Neuronal stem cell (in vitro differentiated cells): ENCODE measurements at places on chromosomes 13 and 19.
A peak's percentile ranks its signal among the peaks of the same experiment; 100 is the strongest.

DNA sequence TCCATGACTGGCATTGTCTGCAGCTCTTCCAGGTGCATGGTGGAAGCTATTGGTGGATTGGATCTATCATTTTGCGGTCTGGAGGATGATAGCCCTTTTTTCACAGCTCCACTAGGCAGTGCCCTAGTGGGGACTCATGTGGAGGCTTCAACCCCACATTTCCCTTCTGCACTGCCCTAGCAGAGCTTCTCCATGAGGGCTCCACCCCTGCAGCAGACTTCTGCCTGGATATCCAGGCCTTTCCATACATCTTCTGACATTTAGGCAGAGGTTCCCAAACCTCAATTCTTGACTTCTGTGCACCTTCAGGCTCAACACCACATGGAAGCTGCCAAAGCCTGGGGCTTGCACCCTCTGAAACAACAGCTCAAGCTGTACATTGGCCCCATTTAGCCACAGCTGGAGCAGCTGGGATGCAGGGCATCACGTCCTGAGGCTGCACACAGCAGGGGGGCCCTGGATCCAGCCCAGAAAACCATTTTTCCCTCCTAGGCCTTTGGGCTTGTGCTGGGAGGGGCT, 800.2 kb upstream of the MIR17HG start:
- DNase-seq: no peak

GRCh38 chr13:47004540-47004939, 107.7 kb upstream of the HTR2A start:
- no peak for DNase-seq

- DNase-seq: no peak
Observed at GRCh38 chr13:20609145-20609544, 42.2 kb downstream of the IFT88 start.

GRCh38 chr13:109684824-109685202, 101.6 kb downstream of the IRS2 start:
- DNase-seq: no peak

- peak; percentile 36 for DNase-seq
Observed at GRCh38 chr13:110562036-110562597, 595 bp upstream of the RAB20 start.

DNA sequence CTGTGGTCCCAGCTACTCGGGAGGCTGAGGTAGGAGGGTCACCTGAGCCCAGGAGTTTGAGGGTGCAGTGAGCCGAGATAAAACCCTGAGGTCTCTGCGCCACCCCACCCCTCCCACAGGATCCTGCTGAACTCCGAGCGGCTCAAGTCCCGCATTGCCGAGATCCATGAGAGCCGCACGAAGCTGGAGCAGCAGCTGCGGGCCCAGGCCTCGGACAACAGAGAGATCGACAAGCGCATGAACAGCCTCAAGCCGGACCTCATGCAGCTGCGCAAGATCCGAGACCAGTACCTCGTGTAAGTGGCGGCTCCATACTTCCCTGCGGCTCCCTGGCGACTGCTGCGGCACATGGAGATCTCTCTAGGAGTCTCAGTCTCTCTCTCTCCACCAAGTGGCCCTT, 6.6 kb upstream of the IFI30 start:
- no peak for DNase-seq

DNA sequence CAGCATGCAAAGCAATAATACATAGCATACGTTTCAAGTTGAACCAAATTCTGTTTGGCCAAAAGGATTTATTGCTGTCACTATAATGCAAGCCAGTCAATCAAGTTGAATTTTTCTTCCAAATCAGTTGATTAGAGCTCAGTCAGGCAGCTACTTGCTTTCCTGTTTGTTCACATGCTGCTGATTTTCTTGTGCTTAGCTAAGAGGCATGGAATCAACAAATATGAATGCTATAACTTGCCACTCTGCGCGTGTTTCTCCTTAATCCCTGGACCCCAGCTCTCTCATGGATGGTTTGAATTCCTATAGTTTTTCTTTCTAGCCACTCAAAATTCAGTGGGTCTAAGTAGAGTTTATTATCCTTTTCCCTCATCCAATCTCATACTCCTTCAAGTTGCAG, 311.3 kb downstream of the KLF5 start:
- DNase-seq: no peak

DNA sequence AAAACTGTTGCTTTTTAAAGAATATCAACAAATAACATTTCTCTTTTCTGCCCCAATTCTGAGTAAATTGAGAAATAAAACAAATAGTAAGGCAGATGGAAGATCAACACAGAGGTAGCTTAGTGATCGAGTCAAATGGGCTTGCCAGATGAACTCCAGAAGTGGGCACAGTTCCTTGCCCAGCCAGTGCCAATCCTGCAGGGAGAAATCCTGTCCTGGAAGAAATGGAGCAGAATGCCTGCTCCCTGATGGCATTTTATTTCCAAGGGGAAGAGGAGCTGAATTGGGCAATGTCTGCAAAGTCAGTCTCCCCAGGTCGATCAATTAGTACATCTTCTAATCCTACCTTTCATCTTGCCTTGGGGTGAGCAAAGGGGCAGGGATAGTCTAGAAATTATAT, 225.3 kb downstream of the NHLRC3 start:
- DNase-seq: no peak

DNA sequence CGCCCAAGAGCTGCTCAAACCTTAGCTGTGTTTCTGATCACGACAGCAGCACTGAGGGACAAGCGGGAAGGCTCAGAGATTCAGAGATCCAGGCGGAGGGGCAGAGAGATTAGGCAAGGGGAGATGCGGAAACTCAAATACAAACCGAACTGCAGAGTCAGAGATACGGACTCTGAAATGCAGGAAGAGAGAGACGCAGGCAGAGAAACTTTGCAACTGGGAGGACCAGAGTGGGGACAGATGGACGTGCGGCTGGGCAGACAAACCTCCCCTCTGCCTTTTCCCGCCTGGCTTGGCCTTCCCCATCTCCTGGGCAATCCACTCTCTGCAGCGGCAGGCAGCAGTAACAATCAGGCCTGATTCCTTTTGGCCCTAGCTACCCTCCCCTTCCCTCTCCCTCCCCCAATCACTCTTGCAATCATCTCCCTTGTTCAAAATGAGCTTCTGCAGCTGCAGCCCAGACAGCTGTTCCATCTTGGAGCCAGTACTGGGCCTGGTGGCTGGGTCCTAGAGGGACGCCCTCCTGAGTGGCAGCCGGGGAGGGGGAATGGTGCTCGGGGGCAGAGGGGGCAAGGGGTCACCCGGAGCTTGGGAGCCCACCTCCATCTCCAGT, 29.7 kb downstream of the OLFM2 start:
- DNase-seq: no peak

GRCh38 chr13:21889651-21890050, 218.8 kb downstream of the FGF9 start:
- no peak for DNase-seq

GRCh38 chr19:47509973-47510372, 4.9 kb downstream of the NAPA start:
- no peak for DNase-seq

- no peak for DNase-seq
Observed at GRCh38 chr13:21071924-21072323, 10.5 kb upstream of the LATS2 start.

- no peak for DNase-seq
Observed at GRCh38 chr13:43061496-43062280, 38.3 kb downstream of the DNAJC15 start.

GRCh38 chr13:73962284-73962683, 171.9 kb downstream of the KLF12 start:
- no peak for DNase-seq

DNA sequence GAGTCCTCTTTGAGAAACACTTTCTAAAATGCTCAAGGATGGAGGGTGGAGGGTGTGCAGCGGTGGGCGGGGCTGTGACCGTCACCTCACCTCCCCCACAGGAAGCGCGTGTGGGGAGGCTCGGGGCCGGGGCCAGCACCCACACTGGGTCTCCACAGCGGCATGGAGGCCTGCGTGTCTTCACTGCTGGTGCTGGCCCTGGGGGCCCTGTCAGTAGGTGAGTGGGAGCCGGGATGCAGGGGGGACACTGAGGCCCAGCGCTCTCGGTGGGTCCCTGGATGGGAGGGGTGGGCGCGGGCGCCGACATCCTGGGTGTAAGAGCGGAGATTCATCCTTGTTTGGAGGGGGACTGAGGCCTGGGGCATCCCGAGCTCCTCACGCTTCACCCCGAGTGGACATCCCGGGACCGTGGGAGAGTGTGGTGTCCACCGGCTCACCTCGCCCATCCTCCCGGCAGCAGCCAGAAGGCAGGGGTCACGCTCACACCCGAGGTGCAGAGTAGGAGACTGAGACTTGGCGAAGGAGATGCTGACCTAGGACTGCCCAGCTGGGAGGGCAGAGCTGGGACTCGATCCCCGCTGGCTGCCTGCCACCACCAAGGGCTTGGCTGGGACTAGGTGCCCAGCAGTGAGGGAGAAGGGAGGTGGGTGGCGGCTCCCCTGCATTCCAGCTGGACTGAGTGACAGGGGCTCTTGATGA, at the start of gene GZMM:
GZMM (plus strand) TSS at position 144 of the 699 bp plus-strand sequence; CDS start at position 163, 19 bp downstream.
- no peak for DNase-seq

GRCh38 chr19:46409191-46409590, 4.2 kb downstream of the CCDC8 start:
- DNase-seq: no peak

DNA sequence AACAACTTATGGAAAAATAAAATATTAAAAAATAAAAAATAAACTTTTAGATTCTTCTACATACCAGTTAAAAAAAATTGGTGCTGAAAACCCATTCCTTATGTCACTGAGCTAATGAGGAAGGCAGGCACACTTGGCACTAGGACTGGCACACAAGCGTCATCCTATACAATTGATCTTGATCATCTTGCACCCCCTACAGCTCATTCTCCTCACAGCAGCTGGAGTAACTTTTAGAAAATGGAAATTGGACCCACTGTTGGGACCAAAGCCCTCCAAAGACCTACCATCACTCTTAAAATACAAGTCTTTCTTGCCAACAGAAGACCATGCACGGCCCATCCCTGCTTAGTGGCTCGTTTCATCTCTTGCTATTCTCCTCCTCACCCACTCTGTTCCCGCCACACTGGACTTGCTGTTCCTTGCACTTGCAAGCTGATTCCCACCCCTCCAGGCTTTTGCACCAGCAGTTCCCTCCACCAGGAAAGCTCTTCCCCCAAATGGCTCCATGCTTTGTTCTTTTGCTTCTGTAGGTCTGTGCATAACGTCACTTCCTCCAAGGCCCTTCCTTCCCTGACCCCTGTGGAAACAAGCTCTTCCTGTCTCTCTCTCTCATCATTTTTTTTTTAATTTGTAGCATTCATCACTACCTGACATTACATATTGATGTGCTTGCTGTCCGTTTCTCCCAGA, 11.6 kb downstream of the CTU1 start:
- no peak for DNase-seq

GRCh38 chr13:26011996-26012821, 39.6 kb downstream of the SHISA2 start:
- DNase-seq: no peak

- DNase-seq: no peak
Observed at GRCh38 chr19:39352381-39353255, 10.4 kb downstream of the SAMD4B start.

- no peak for DNase-seq
Observed at GRCh38 chr19:45553464-45553863, 31.1 kb downstream of the OPA3 start.

GRCh38 chr19:9839415-9839814, 4.3 kb downstream of the PIN1 start:
- DNase-seq: no peak

- no peak for DNase-seq
Observed at GRCh38 chr13:91825516-91825915, 427.1 kb downstream of the GPC5 start.

DNA sequence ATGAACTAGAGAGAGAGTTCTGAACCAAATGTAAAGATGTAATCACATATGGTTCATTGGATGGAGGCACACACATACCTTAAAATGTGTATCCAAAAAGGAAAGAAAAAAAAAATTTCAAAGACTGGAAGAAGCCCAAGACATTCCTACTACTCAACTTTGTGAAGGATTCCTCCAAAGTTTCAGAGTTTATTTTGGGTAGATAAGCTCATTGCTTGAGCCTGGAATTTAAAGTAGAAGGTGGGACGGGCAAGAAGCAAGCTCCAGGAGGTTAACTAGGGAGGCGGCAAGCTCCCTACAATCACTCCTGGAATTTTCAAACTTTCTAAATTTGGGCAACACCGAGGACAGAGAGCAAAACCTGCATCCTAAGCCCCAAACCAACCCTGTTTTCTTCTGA, 1.9 kb downstream of the TSHZ3 start:
- DNase-seq: no peak

DNA sequence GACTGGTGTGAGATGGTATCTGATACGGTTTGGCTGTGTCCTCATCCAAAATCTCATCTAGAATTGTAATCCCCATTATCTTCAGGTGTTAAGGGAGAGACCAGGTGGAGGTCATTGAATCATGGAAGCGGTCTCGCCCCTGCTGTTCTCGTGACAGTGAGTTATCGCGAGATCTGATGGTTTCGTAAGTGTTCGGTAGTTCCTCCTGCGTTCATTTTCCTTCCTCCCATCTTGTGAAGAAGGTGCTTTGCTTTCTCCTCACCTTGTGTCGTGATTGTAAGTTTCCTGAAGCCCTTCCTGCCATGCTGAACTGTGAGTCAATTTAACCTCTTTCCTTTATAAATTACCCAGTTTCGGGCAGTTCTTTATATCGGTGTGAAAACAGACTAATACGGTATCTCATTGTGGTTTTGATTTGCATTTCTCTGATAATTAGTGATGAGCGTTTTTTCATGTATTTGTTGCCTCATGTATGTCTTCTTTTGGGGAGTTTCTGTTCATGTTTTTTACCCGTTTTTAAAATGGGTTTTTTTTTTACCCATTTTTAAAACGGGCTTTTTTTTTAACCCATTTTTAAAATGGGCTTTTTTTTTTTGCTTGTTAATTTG, 102.8 kb upstream of the SLC10A2 start:
- no peak for DNase-seq

DNA sequence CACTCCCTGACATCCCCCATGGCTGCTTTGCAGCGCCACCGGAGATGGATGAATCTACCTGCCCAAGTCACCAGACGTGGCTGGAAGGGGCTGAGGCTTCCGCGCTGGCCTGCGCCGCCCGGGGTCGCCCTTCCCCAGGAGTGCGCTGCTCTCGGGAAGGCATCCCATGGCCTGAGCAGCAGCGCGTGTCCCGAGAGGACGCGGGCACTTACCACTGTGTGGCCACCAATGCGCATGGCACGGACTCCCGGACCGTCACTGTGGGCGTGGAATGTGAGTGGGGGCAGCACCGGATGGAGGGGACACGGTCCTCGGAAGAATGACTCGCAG, 4.6 kb downstream of the ICAM5 start:
- DNase-seq: no peak

DNA sequence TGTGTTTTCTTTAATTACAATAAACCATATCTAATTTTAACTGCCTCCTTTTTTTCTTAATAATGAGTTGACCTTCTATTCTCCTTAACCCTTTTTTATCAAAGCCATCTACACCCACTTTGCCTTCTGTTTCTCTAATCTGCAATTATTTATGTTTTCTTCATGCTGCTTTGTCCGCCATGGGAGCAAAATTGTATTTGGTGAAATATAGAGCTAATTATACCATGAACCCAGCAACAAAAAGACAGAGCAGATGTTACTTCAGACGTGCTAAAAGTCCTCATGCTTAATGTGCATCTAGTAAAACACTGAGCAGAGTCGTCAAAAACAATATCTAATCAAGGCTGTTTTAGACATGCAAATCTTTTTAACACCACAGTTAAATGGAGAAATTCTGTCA, 264.7 kb downstream of the DACH1 start:
- DNase-seq: no peak

- no peak for DNase-seq
Observed at GRCh38 chr19:15843203-15843893, 27.9 kb upstream of the OR10H1 start.

GRCh38 chr13:80400865-80401426, 60.0 kb upstream of the SPRY2 start:
- DNase-seq: no peak
